ENCODE measurements at places on chromosomes 1 and 21.

DNA sequence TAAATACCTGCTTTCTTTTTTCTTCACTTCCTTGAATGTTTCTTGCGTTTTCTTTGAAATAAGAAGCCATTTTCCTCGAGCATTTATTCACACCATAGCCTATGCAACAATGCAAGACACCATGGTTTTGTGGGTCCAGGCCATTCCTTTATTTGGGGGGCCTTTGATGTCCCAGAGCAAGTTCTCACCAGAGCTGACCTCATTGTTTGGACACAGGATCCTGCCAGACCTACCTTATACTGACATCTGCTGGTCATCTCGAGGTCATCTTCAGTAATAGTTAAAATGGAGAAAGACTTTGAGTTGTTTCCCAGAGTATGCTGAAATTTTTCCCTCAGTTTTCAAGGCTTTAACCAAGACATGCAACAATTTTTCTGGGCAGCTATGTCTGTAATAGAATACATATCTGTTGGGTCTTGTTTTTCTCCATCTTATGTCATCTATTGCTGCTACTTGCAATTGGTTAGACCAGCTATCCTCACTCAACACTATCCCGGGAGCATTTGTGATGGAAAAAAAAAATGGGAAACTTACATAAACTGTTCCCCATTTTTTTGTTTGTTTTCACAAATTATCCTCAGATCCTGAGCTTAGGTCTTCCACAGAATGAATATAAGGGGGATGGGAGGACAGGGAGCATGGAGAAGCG lies 34.0 kb upstream of the BACE2 start:
- no peak for DNase-seq

GRCh38 chr1:69421286-69421685 lies 146.4 kb upstream of the LRRC7 start:
- no peak for DNase-seq

DNA sequence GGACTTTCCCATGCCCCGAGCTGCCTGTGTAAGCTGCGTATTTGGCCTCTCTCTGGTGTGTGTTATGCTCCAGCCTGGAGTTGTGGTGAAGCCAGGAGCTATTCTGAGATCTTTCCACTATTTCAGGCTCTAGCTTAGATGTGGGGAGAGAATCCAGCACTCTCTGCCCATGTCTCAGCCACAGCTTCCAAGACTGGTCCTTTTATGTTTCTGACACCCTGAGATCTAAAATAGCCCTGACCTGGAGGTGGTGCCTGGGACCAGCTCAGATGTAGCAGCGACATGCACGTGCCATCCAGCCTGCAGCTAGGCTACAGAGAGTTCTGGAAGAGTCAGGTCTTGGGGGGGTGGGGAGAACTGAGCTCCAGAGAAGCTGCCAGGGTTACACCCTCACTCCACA lies 76.5 kb downstream of the TENT5C start:
- DNase-seq: no peak

DNA sequence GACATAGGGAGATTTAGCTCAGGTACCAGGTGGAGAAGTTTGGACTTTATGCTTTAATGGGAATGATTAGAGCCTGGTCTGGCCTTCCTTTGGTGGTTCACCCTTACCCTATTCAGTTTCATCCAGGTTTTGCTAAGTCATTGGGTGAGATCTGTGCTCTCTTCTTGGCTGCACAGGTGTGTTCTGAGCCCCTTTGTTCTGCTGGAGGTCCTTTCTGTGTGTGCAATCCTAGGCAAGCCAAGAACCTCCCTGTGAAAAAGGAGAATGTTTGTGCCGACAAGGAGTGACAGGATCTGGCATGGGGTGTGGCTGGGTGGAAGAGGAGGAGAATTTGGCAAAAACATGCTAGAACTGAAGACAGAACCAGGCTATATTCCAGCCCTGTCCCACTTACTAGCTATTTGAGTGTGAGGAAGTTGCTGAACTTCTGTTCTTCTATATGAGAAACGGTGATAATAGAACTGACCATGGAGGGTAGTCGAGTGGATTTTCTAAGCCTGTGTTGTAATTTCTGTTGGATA lies 4.6 kb downstream of the GSTM5 start:
- no peak for DNase-seq

DNA sequence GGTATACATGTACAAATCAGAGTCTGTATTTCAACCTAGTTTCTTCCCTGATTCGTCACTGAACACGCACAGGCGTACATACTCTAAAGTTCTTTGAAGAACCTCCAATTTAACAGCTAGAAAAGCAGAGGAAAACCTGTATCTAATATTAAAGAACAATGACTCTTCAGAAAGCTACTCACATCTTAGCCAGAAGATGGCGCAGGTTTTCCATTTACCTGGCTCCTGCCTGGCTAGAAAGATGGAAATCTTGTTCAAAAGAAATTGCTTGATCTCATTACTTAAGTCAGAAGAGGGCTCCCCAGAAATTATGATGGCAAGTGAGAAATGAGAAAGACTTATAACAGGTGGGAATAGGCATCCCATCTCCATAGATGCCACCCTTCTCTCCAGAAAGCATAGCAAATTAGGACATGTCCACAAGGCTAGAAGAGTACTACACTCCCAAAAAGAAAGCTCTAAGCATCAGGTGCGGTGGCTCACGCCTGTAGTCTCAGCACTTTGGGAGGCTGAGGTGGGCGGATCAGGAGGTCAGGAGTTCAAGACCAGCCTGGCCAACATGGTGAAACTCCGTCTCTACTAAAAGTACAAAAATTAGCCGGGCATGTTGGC lies 19.0 kb upstream of the L1TD1 start:
- no peak for DNase-seq
